ENCODE measurements at places on chromosomes 2 and 18. TPM values are rescaled to one million over a fixed set of nuclear protein-coding genes. Genes with fewer than 3 reads are reported as not detected.
A peak's percentile ranks its signal among the peaks of the same experiment; 100 is the strongest.

DNA sequence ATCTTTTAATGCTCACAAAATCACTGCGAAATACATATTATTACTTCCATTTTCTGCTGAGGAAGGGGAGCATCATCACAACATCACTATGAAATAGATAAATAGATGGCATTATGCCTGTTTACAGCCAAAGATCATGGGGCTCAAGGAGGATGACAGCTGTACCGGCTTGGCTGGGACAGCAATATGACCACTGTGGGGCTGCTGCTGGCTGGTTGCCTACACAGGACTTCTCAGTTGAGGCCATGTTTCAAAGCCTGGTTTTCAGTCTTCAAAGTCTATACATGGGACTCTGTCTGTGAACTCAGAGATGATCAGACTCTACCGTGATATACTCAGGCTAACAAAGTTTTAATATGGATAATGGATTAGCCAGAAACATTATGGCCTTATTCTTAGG lies 58.7 kb downstream of the SPATS2L start:
- DNase-seq: no peak

- DNase-seq: no peak
Measured at GRCh38 chr2:187139469-187139868, 290.5 kb upstream of the ZSWIM2 start.

DNA sequence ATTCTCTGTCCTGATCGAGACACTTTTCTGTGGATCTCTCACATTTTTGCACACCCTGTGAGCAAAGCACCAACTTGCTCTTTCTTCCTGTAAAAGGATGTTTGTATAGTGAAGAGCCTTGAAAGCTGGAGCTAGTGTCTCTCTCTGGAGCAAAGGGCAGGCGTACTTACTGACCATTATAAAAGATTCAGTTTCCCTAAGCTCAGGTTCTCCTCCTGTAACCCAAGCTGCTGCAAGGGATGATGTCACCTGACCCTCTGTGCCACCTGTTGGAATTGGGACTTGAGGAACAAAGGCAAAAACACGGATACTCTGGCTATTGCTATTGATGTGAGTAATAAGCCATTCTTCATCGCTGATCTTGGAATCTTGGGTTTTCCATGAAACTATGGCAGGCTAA lies 52.6 kb upstream of the NEMP2 start:
- DNase-seq: no peak

DNA sequence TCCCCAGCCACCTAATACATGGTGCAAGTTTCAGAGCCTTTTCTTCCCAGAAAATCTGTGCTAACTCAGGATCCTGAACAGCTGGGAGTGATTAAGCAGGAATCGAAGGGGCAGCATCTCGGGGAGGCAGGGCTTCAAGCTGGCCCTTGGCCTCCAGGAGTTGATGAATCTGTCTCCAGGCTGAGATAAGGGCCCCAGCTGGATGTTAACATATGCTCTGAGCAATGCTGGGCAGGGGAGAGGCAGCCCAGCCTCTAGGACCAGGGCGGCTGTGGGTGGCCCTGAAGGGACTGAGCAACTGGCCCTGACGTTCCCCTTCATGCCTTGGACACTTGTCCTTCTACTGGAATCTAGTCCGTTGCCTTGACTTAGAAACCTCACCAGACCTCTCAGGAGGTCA lies 84.1 kb upstream of the EPC2 start:
- DNase-seq: no peak

DNA sequence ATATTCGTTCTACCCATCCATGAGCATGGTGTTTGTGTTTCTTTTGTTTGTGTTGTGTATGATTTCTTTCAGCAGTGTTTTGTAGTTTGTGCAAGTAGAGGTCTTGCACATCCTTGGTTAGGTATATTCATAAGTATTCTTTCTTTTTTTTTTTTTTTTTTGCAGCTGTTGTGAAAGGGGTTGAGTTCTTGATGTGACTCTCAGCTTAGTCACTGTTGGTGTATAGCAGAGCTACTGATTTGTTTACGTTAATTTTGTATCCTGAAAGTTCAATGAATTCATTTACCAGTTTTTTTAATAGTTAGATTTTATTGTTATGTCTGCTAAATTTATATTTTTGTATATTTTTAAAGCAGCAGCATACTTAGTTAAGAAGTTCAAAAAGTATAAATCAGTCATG lies 834.4 kb upstream of the NRXN1 start:
- DNase-seq: no peak

DNA sequence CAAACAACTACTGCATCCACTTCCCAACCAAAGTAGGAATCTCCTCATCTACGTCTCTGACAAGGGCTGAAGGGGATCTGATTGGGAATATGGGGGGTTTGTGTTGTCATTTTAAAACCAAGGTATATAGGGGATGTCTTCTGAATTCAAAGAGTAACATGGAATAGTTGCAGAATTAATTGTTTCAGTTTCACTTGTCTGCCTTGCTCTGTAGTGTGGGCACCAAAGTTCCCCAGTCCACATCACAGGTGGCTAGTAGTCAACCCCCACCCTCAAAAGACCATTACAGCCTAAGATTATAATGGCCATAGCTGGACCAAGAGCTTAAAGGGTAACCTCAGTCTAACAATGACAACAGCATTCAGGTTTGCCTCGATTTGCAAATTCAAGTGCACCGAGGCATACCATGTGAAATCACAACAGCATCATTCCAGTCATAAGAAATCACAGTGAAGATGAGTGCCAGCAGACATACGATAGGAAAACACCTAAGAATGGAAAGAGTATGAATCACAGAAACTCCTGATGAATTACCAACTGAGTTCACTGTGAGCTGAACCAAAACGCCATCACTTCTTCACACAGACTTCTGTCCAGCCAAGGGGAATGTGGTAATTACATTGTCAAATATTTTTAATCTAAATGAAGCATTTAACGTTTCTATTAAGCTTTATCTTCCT lies 52.4 kb downstream of the MYO5B start:
- no peak for DNase-seq

DNA sequence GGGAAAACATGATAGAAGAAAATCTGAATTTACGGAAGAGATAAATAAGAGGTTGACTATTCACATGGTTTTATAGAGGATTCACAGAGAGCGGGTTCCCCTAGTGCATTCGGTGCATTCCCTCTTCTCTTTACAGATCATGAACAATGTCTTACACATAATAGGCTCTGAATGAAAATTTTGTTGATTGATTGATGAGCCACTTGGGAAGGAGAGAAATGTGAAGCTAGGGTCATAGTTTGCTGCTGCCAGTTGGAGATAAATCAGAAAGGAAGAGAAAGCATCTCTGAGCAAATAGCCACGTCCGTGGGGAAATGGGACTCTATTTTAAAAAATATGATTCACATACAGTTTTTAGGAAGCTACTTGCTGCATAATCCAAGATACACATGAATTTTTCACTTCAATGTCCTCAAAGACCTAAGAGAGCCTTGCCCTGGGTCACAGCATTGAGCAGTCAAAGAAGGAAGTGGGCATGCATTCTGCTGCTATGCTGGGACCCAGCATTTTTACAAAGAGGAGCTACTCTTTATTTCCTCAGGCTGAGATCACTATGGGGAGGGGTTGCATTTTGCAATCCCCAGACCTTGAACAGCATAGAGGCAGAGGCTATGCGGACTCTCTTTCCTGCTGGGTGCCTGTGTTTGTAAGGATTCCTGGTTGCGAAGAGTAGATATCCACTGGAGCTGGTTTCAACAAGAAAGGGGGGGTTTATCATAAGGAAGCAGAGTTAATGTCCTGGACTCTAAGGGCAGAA lies 395.3 kb downstream of the TSN start:
- DNase-seq: no peak

GRCh38 chr2:6730003-6730402 lies 135.7 kb downstream of the CMPK2 start:
- no peak for DNase-seq

CELF4 gene
- not detected for total RNA-seq

DNA sequence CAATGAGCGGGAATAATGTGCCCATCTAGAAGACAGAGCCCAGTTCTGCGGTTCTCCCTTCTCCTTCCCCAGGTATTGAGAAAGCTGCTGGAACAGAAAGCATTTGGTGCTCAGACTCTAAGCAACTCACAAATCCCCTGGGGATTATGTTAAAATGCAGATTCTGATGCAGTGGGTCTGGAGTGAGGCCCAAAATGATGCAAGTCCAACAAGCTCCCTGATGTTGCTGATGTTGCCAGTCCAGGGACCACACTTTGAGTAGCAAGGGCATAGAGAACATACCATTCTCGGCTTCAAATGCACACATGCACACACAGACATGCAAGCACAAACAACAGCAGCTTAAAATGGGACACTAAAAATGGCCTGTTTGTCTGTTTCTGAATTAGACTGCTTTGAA lies 274.8 kb upstream of the NCKAP5 start:
- DNase-seq: no peak

DNA sequence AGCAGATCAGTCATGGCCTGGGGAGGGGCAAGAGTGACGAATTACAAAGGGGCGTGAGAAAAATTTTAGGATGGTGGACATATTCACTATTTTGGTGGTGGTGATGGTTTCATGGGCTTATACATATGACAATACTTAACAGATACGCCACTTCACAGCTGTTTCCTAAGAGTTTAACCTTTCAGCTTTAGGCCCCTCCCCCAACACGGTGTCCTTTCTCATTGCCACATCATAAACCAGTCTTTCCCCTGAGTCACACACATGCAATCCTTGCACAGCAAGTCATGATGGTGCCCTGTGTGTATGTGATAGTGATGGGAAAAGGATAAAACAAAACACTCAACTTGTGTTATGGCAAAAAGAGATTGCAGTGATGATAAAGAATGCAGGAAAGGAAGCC lies 47.6 kb upstream of the IL1R1 start:
- peak; percentile 38 for DNase-seq

PLGLB1 gene
- total RNA-seq: 2.6 TPM

DNA sequence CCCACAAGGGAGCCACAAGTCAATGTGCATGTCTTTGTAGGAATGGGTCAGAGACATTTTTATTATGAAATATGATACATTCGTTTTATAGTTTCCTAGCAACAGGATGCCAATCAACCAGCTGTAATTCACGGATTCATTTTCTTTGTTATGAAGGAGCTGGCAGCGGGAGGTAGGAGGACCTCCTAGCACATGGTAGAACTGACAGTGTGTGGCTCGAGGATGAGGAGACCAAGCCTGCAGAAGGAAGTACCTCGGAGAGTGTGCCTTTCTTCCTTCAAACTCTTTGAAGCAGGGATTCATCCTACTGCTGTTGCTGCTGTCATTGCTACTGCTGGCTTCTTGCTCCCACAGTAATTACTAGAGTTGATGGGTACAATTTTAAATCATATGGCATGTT lies 504.8 kb upstream of the KLHL29 start:
- no peak for DNase-seq
